ENCODE measurements at places on chromosomes 2 and 18.

- DNase-seq, result no peak
Observed at GRCh38 chr2:35343135-35343534, 1012.4 kb upstream of the CRIM1 start.

GRCh38 chr18:36519358-36519757, 221.8 kb downstream of the FHOD3 start:
- DNase-seq, result no peak

DNA sequence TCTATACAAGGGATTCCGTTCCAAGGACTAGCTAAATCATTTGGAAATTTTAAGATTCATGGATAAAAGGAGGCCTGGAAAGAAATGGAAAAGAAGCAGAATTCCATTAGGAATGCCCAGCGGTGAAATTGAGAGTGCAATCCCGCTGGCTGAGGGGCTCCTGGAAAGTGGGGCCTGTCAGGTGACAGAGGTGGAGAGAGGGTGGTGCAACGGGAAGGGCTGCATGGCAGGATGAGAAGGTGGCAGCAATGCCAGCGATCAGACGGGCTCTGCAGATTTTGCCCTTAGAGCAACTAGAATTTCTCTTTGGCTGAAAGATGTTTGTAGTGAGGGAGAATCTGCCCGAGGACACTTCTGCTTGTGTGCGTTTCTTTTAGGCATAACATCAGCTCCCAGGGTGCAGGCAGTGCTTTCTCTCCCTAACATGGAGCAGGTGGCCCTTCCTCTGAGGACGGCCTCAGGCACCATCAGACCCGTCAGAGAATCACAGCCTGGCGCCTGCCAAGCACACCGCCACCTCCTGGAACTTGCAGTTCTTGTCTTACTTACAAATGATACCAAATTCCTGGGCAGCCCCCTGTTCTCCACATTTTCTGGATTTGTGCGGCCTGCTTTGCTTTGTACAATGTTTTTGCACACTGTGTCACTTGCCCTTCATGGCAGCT, 261.6 kb downstream of the NDUFA10 start:
- no peak for DNase-seq

- DNase-seq, result no peak
Observed at GRCh38 chr18:47863041-47863440, 67.4 kb downstream of the SMAD2 start.

GRCh38 chr2:199366406-199366805, 91.3 kb downstream of the SATB2 start:
- no peak for DNase-seq

- DNase-seq, result peak; percentile 20
Observed at GRCh38 chr2:67208887-67209500, 188.1 kb upstream of the ETAA1 start.

DNA sequence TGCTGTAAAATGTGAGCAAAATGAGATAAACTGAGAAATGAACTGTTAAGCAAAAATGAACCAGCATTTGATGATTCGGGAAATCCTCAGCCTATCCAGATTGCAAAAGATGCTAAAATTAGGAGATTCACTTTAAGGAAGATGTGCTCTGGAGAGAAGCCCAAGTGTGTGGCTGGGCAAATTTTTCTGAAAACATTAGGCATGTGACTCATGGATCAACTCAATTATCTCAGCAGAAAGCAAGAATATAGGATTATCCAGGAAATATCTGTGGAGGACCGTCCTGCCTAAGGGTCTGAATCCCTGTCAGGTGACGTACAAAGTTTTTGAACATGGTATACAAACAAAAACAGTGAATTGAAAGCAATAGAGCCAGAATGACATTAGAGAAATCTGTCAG, 1268.3 kb upstream of the TMEFF2 start:
- DNase-seq, result peak; percentile 7

DNA sequence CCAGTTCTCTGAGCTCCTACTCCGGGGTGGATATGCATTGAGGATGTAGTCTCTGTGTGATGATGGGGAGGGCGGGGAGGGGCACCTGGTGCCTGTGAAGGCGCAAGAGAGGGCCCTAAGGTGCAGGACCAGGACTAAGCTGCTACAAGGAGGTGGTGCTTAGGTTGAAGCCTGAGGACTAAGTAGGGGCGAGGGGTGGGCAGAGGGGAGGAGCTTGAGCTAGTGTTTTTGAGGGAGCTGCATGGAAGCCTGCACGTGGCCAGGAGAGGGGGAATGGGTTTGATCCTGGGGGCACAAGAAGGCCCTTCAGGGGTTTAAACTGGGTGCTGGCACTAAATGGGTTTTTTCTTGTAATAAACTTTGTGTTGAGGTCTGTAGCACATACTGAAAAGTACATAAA, 105.0 kb downstream of the UGGT1 start:
- DNase-seq, result no peak

- peak; percentile 57 for DNase-seq
Observed at GRCh38 chr2:188824125-188824524, 150.0 kb upstream of the COL3A1 start.

DNA sequence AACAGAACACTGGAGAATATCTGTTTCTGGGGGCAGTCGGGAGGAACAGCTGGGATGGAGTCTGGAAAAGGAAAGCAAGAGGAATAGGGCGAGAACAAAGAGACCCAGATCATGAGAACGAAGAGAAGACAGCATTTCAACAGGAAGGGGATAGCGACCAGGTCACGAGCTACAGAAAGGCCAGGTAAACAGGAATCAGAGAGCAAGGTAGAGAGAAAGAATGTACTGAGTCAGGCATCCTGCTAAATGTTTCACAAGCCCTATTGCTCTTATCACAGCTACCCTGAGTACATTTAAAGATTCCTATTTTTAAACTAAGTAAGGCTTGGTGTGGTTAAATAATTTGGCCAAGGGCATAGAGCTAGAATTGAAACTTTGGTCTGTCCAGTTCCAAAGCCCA, 254.9 kb upstream of the RAB12 start:
- DNase-seq, result no peak

- no peak for DNase-seq
Observed at GRCh38 chr2:141103216-141103615, 1027.6 kb downstream of the LRP1B start.

- DNase-seq, result no peak
Observed at GRCh38 chr2:162082681-162083080, 8.7 kb upstream of the DPP4 start.

DNA sequence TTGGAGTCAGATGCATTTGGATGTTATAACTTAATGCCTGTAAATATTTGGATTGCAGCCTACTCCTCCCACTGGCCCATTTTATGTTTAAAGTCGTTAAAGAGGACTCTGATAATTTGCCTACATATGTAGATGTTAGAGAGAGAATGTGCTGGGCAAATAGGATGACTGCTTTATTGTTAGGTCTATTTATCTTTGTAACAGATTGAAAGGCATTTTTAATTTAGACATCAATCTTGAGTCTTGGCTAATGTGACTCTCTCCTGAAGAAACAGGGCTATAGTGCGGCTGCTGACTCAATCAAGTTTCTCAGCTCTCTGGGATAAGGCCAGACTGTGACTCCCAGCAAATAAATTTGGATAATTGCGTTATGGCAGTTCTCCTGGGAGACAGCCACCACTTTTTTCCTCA, 1101.4 kb downstream of the CBLN2 start:
- peak; percentile 41 for DNase-seq

DNA sequence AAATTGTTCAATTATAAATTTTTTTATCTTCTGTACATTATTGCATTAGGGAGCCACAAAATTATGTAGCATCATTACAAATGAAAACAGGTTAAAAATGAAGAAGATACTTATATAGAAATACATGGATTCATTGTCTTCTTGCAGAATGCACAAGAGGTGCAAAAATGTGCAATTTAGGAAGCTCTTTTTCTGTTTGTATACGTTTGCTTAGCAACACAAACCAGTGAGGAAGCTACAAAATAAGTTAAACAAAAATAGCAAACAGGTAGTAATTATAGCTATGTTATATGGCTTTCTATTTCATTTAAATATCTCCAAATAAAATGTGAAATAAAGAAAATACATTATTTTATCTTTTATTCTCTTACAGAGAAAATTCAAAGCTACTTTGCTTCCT, 177.6 kb upstream of the SESTD1 start:
- no peak for DNase-seq

GRCh38 chr2:95062242-95063085, 37.0 kb downstream of the MAL start:
- DNase-seq, result no peak

DNA sequence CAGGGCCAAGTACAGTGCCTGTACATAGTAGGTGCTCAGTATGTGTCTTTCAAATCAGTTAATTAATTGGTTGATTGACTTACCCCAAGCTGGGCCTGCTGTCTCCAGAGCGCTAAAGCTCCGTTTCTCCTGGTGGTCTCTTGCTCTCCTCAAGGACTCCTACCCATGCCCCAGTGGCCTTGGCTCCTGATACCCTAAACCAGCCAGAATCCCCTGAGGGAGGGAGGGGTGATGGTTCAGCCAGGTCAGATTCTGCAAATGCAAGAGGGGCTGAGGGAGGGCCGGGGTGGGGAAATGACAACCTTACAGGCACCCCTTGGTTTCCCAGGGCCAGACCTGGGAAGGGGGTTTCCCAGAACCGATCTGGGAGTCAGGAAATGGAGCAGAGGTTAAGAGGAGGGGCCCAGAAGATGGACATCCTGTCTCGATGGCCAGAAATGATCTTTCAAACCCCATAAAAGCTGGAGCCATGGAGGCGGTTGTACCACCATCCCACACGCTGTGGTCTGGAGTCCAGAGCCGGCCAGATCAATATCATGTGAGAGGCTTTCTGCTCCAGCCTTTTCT, 209.1 kb downstream of the TNS1 start:
- DNase-seq, result no peak

- no peak for DNase-seq
Observed at GRCh38 chr2:174597345-174598047, at the start of gene WIPF1. TSS of gene WIPF1 (minus strand) at chr2:174597804. CDS start at chr2:174585573, 12,231 bp downstream.

- peak; percentile 89 for DNase-seq
Observed at GRCh38 chr2:42793334-42794270, 1.2 kb upstream of the HAAO start.

DNA sequence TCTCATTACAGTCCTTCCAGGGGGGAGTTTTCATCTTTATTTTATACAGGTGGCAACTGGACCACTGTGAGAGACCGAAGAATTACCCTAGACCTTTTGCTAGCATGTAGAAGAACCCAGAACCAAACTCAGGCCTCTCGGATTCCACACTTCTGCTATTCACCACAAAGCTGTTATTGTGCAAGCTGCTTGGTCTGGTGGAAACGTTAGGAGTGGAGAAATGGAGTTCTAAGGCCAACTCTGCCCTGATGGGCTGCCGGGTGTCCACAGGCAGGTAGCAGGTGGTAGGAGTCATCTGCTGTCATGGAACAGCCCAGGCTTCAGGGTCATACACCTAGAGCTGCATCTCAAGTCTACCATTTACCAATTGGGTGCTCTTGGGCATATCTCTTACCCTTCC, 218.8 kb downstream of the BCL11A start:
- DNase-seq, result no peak

GRCh38 chr2:27442920-27443282, 720 bp downstream of the KRTCAP3 start:
- DNase-seq, result no peak

- DNase-seq, result no peak
Observed at GRCh38 chr2:136124805-136125204, 6.9 kb upstream of the CXCR4 start.

- DNase-seq, result no peak
Observed at GRCh38 chr18:47260924-47261701, 9.7 kb upstream of the SKOR2 start.

DNA sequence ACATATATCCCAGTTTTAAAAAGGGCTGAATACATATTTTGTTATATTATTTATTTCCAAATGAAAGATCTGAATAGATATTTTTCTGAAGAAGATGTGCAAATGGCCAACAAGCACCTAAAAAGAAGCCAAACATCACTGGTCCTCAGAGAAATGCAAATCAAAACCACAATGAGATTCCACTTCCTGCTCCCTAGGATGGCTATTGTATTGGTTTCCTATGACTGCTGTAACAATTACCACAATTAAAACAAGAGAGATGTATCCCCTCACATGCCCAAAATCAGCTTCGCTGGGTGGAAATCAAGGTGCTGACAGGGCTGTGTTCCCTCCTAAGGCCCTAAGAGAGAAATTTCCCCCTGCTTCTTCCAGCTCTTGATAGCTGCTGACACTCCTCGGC, 23.2 kb downstream of the ABCB11 start:
- no peak for DNase-seq

- no peak for DNase-seq
Observed at GRCh38 chr2:176856683-176857082, 355.9 kb upstream of the HNRNPA3 start.

DNA sequence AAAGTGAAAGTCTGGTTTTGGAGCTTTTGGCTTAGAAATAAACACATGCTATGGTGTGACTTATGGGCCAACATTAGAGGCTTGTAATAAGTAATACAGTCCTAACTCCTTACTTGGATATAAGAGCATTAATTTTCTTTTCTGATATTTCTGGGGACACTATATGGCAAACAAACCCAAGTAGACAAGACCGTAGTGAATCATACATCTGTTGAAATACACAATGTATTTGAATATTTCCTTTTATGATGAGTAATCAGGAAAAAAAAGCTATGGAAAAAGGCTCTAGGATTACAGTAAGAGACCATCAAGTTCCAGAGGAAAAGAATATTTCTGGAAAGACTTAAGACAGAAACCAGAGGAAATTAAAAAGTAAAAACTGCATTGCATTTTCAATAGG, 146.0 kb upstream of the CYP26B1 start:
- DNase-seq, result no peak

DNA sequence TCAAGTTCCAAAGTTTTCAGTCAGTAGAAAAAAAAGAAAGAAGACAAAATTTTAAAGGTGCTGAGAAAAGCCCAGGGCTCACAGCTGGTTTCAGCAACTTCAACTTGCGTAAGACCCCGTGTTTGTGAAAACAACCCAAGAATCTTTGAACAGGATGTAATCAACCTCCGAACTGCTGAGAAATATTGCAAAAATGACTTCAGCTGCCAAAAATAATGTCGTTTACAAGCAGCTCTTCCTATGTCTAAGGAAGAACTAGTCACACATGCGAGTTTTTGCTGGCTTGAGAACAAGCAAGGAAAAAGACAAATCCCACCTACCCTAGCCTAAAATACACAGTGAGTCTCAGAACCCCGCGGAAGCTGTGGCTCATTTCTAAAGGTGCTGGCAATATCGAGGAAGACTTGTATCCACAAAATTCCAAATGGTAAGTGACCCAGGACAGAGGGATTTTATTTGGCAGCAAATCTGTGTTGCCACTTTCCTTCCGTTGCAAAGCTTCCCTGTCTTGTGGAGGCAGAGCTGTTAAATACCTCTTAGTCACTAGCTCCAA, 59.8 kb upstream of the SLC8A1 start:
- DNase-seq, result peak; percentile 69

GRCh38 chr2:110941226-110941625, 179.5 kb upstream of the BCL2L11 start:
- no peak for DNase-seq

- no peak for DNase-seq
Observed at GRCh38 chr2:32768387-32769174, 140.7 kb downstream of the TTC27 start.

- no peak for DNase-seq
Observed at GRCh38 chr2:101623031-101623521, 74.4 kb upstream of the MAP4K4 start.
